ENCODE measurements at places on chromosomes 2 and 18. TPM values are rescaled to one million over a fixed set of nuclear protein-coding genes. Genes with fewer than 3 reads are reported as not detected.

The KANSL1L gene
- 5.9 TPM for total RNA-seq

DNA sequence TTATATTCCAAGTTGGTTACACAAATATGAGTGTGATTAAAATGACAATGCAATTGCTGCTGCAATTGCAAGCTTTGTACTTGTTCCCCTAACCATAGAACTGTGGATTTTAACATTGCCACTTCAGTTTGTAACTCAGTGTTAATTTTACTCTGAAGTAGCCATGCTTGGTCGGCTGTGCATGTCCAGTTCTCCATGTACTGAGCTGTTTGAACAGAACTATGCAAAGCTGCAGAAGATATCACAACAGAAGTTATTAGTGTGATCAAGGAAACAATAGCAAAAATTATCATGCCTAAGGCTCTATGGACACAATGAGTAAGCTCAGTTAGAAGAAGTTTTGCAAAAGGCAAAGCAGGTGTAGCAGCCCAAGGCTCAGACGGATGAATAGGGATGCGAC lies 45.3 kb downstream of the CXCR4 start:
- DNase-seq: no peak

- DNase-seq: no peak
Observed at GRCh38 chr2:223026357-223027110, 25.5 kb upstream of the KCNE4 start.

GRCh38 chr2:220705678-220706077 lies 866.4 kb downstream of the EPHA4 start:
- no peak for DNase-seq

The ALPG gene
- 1.7 TPM for total RNA-seq

DNA sequence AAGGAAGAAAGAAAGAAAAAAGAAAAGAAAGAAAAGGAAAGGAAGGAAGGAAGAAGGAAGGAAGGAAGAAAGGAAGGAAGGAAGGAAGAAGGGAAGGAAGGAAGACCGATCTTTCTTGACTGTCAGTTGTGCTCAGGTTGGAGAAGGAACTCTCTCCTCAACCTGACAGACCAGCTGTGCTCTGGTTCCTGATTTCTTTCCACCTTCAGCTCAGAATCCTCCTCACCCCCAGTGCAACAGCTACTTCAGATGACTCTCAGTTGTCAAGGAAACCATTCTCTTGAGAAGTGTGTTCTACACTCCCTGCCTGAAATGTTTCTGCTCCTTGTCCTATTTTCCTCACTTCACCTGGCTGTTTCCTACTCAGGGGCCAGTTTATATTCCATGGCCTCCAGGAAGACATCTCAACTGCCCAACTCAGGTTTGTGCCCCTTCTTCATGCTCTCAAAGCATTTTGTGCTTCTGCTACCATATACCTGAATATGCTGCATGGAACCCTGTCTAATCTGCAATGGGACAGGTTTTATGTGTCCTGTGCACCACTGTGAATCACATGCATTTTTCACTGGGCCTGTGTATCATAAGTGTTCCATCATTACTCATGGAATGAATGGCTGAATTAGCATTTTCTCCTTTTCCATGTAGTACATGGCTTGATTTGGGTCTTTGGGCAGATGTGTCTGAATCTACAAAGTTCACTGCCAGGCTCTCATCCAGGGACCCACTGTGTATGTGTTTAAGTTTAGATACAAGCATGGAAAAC lies 32.8 kb upstream of the DOCK10 start:
- no peak for DNase-seq

The PIEZO2 gene
- total RNA-seq: 4.0 TPM

- DNase-seq: no peak
Observed at GRCh38 chr2:38671946-38672345, 6.0 kb downstream of the GALM start.

GRCh38 chr2:41483982-41484857 lies 563.6 kb upstream of the PKDCC start:
- DNase-seq: no peak

- peak; percentile 98 for DNase-seq
Observed at GRCh38 chr2:95402370-95403203, at the start of gene FAHD2A. TSS of gene FAHD2A (plus strand) at chr2:95402708. CDS start at chr2:95405559, 2,851 bp downstream.

The FIGN gene
- 0.58 TPM for total RNA-seq

The TMEM87B gene
- total RNA-seq: 71.2 TPM

The TCF23 gene
- total RNA-seq: 0.05 TPM

- peak; percentile 41 for DNase-seq
Observed at GRCh38 chr2:64837925-64838641, 151.1 kb upstream of the SLC1A4 start.

DNA sequence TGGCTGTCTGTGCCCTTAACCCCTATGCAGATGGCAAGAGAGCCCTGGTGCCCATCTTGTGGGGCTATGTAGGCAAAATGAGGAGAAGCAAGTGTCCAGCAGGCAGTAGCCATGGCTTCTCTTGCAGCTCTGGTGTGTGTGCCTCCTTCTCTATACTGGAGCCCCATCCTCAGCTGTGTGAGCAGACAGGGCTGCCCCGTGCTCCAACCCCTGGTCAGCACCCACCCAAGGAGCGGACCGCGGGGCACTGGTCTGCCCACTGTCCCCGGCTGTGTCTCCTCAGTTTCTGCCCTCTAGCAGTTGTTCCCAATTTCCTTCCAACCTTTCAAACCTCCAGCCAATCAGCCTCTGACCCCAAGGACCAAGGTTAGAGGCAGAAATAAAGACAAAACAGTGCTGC lies 134.9 kb upstream of the GLI2 start:
- DNase-seq: no peak

- no peak for DNase-seq
Observed at GRCh38 chr2:131055169-131056065, 37.8 kb downstream of the FAM168B start.

The POTEC gene
- not detected for total RNA-seq

GRCh38 chr2:26185304-26185928 lies 12.5 kb downstream of the GAREM2 start:
- no peak for DNase-seq

DNA sequence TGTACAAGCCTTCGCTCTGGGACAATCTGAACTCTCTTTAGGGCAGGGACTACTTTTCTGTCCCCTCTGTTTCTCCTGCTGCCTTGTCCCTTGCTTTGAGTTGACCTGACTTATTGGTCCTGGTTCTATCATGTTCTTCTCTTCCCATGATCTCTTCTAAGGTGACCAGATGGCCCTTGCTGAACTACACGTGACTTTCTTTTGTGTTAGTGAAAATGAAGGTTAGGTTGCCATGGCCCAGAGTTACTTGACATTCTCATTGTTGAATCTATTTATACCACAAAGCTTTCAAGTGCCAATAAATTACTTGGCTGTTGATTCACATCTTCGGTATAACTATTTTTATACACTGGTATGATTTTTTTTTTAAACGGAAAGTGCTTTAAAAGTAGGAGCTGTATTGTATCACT lies 24.4 kb downstream of the MRPL33 start:
- no peak for DNase-seq

The DSEL gene
- 0.72 TPM for total RNA-seq

DNA sequence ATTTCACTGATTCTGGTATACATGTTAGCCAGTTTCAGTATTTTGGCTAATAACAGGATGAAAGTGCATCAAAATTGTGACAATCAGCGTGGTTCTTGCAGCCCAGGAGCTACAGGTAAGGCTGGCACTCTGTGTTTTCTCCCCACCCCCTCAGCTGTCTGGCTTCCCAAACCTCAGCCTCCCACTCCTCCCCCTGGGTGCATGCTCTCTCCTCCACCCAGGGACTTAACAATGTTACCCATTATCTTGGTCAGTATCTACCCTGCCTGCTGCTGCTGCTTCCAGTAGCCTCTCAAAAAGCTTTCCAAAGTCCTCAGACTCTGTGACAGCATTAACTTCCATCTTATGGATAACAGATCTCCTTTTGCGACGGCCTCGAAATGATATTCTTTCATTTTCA lies 41.0 kb downstream of the TRABD2A start:
- no peak for DNase-seq

DNA sequence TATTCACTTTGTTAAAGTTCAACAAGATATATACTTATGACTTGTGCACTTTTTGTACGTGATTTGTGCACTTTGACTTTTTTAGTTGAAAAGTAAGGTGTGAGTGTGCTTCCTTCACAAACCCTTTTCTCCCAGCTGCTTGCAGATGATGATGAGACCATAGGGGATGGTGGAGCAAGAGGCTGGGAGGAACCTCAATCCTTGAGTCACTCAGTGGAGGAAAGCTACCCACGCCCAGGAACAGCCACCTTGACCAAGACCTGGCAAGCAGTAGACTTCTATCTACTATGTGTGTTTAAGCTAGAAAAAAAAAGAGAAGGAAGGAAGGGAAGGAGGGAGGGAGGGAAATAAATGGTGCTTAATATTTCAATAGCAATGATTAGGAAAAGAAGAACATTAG lies 25.2 kb upstream of the TAF1B start:
- DNase-seq: no peak

The GAL3ST2 gene
- 70.2 TPM for total RNA-seq

DNA sequence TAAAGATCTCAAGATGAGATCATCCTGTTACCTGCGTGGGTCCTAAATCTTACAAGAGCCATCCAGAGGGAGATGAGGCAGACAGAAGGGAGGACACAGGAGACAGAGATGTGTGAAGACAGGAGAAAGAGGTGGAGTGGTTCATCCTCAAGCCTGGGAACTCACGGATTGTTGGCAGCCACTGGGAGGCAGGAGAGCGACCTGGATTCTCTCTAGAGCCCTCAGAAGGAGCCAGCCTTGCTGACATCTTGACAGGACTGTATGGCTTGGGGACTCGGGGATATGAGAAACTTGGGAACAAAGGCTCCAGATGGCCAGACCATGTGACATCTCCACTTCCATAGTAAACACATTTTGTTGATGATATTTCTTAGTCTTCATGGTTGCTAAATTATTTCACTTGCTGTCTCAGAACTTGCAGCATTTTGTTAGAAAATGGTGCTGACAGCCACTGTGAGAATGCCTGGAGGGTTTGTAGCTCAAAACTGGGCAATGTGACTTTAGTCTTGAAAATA lies 57.8 kb upstream of the MC2R start:
- no peak for DNase-seq

The EN1 gene
- not detected for total RNA-seq

- DNase-seq: no peak
Observed at GRCh38 chr2:20264629-20265028, 39.7 kb upstream of the SDC1 start.

The SCN7A gene
- total RNA-seq: 1.2 TPM

The MAP3K19 gene
- not detected for total RNA-seq

The RNF125 gene
- total RNA-seq: 13.9 TPM

DNA sequence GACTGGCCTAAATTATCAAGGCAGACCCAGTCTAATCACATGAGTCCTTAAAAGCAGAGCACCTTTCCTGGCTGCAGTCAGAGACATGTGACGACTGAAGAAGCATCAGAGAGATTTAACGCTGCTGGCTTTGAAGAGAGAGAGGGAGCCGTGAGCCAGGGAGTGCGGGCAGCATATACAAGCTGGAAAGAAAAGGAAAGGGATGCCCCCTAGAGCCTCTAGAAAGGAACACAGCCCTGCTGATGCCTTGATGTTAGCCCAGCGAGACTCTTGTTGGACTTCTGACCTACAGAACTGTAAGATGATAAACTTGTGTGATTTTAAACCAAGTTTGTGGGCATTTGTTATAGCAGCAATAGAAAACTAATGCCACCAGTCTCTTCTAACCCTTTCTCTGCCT lies 58.1 kb downstream of the HEATR5B start:
- no peak for DNase-seq

- no peak for DNase-seq
Observed at GRCh38 chr2:189552991-189553404, 27.6 kb downstream of the SLC40A1 start.

The SKA1 gene
- 21.3 TPM for total RNA-seq

DNA sequence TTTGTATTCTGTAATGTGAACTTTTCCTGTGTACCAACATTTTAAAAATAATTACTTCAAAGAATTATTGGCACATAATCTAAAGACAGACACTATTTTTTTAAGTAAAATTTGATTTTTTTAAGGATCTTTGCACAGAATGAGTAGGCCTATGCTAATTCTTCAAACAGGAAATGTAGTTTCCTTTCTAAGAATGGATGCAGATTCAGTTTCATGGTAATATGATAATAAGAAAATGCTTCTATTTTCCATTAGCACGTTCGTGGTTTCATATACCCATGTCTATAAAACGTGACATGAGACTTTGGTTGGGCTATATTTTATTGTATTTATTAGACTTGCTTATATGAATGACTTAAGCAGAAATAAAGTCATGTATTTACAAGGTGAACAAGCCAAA lies 191.8 kb upstream of the RBBP8 start:
- DNase-seq: no peak

DNA sequence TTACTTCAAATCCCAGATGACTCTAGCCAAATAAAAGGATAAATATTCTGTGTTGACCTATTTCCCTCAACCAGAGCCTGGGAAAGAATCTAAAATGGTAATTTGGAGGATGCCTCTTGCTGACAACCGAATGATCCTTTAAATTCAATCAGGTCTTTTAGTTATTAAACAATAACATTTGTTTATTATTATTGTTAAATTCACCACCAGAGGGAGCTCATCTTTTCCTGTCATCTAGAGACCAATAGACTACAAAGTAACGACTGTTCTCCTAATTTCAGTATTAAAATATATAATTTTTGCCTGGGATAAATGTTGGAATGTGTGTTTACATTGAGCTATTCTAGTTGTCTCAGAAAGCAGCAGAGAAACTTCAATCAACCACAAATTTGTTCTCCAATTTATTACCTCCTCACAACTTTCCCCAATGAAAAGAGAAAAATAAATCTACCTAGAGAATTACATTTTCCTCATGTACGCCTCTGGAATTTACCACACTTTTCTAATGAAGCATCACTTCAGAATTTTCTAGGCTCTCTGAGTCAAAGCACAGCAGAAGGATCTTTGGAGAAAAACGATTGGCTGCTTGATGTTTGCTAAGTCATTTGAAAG lies 142.7 kb downstream of the SCG2 start:
- no peak for DNase-seq

DNA sequence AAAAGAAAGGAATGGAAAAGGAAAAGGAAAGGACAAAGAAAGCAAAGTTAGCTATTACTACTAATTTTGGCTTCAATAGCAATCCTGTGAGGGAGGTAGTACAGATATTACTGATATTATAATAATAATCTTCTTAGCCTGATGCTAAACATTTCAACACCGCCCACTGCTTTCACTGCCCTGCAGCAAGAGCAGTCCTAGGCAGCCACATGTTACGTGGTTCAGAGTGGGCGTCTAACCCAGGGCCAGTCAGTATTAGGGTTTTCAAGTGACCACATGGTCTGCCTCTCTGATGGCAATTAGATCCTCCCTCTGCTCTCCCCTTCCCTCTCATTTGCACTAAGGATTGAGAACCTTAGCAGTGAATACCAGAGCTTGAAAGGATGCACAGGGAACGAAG lies 83.7 kb upstream of the ZNF397 start:
- DNase-seq: no peak

The CIAO1 gene
- total RNA-seq: 56.0 TPM

The MEIS1 gene
- 23.1 TPM for total RNA-seq

- no peak for DNase-seq
Observed at GRCh38 chr2:94997981-94998930, 27.3 kb upstream of the MAL start.

The PPP4R3B gene
- total RNA-seq: 81.1 TPM

Measured in colonic mucosa (tissue), 4 donors.